ENCODE measurements at places on chromosomes 7 and 10.

DNA sequence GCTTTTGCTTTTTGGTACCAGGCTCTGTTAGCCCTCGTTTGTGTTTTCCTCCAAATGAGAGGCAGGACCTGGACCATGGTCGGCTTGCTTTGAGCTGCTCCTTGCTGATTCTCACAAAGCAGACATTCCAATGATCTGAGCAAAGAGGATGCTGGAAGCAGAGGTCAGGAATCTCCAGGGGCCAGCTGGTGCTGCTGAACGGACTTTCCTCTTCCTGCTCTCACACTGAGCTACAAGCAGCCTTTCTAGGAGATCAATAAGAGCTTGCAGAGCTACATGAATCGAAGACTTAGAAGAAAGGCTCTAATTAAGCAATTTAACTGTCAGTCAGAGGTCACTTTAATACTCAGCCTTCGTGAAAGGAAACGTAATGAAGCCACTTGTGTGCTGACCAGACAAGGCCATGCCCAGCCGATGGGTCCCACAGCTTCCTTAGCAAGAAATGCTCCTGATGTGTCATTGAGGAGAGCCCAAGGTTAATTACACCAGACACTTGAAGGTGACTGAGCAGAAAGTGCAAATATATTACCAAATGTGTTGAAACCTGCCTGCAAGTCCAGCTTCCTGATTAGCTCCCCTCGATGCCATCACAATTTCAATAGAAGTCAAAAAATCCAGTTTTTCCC lies 151.3 kb upstream of the RSU1 start:
- DNase-seq = peak; percentile 89

DNA sequence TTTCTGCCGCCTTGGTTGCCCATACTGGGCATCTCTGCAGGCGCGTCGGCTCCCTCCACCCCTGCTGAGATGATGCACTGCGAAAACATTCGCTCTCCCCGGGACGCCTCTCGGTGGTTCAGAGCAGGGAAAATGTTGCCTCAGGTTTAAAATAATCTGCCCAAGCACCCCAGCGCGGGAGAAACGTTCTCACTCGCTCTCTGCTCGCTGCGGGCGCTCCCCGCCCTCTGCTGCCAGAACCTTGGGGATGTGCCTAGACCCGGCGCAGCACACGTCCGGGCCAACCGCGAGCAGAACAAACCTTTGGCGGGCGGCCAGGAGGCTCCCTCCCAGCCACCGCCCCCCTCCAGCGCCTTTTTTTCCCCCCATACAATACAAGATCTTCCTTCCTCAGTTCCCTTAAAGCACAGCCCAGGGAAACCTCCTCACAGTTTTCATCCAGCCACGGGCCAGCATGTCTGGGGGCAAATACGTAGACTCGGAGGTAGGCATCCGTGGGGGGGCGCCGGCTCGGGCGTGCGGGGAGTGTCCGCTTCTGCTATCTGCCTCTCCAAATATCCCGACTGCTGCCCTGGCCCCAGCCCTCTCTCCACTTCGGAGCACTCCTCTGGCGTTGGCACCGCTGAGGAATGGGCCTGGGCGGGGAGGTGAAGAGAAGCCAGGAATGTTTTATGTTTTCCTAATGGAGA lies at the start of gene CAV1:
CAV1 (plus strand) TSS at position 428 of the 689 bp plus-strand sequence; CDS start at position 455, 27 bp downstream.
- DNase-seq = peak; percentile 94

- DNase-seq = no peak
Observed at GRCh38 chr7:150756166-150756565, 18.9 kb downstream of the GIMAP5 start.

DNA sequence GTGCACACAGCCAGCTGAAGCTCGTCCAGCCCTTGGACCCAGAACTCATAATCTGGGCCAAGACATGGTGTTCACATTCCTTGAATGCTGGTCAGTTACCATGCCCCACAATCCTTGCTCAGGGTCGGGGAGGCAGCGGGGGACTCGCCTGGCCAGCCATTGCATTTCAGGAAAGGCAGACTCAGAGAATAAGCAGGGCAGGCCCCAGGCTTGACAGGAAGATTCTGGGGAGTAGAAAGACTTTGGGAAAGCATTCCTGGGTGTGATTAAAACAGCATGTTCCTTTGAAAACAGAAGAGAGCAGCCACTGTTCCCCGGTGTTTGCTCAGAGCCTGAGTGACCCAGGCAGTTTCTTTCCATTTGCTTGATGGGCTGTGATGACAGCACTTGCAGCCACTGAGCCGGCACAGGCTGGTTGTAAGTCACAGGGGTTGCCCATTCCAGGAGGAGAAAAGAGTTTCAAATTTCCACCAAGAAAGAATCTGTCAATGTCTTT lies 473.7 kb downstream of the TYW1 start:
- DNase-seq = peak; percentile 9

GRCh38 chr10:95579835-95580535 lies 18.8 kb upstream of the SORBS1 start:
- no peak for DNase-seq

GRCh38 chr7:92655346-92655884 lies 65.2 kb upstream of the FAM133B start:
- DNase-seq = peak; percentile 32

DNA sequence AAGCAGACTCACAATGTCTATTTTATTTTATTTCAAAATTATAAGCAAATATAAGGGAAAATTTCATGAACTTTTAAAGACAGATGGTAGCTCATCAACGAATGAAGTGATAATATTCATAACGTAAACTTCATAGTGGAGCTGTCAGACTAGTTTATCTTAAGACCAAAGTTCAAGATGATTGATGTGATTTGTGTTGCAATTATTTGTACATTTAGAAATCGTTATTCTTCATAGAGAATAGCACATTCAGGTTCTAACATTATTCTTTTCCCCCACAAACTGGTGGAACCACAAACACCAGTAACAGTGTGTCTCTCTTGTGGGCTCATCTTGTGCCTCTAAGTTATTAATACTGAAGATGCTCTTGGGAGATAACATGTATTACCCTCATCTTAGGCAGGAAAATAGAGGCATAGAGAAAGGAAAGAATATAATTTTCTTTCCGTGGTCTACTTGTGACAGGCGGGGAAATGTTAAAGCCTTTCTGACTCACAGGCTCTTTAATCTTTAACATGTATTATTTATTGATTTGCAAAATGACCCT lies 37.0 kb downstream of the CCSER2 start:
- no peak for DNase-seq

DNA sequence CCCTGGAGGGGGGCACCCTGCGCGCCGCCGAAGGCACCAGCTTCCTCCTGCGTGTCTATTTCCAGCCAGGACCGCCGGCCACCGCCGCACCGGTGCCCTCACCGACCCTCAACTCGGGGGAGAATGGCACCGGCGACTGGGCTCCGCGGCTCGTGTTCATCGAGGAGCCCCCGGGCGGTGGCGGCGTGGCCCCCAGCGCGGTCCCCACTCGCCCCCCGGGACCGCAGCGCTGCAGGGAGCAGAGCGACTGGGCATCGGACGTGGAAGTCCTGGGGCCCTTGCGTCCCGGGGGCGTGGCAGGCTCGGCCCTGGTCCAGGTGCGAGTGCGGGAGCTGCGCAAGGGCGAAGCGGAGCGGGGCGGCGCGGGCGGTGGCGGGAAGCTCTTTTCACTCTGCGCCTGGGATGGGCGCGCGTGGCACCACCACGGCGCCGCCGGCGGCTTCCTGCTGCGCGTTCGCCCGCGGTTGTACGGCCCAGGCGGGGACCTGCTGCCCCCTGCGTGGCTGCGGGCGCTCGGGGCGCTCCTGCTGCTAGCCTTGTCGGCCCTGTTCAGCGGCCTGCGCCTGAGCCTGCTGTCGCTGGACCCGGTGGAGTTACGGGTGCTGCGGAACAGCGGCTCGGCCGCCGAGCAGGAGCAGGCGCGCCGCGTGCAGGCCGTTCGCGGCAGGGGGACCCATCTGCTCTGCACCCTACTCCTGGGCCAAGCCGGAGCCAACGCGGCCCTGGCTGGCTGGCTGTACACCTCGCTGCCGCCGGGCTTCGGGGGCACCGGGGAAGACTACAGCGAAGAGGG lies 594 bp downstream of the CNNM1 start:
- DNase-seq = peak; percentile 34

- DNase-seq = no peak
Observed at GRCh38 chr10:54587971-54588370, 213.1 kb downstream of the PCDH15 start.

DNA sequence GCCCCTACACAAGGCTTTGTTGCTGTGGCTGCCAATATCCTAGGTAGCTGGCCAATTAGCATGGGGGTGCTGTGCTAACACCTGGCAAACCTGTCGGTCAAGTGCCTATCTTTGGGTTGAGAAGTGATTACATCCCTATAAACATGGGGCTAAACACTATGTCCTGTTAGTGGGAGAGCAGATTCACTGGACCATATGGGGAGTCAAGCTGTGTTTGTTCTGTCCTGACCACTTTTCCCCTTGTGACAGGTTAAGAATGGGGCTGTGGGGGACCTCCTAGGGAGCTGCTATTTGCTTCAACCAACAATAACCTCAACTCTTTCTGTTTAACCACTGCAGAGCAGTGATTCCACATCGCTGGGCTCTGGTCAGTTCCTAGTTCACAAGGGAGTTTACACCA lies 151.5 kb upstream of the AOAH start:
- no peak for DNase-seq

- DNase-seq = peak; percentile 5
Observed at GRCh38 chr7:18013936-18014335, 13.7 kb downstream of the PRPS1L1 start.

GRCh38 chr7:123154231-123154860 lies 45.4 kb downstream of the SLC13A1 start:
- peak; percentile 70 for DNase-seq

DNA sequence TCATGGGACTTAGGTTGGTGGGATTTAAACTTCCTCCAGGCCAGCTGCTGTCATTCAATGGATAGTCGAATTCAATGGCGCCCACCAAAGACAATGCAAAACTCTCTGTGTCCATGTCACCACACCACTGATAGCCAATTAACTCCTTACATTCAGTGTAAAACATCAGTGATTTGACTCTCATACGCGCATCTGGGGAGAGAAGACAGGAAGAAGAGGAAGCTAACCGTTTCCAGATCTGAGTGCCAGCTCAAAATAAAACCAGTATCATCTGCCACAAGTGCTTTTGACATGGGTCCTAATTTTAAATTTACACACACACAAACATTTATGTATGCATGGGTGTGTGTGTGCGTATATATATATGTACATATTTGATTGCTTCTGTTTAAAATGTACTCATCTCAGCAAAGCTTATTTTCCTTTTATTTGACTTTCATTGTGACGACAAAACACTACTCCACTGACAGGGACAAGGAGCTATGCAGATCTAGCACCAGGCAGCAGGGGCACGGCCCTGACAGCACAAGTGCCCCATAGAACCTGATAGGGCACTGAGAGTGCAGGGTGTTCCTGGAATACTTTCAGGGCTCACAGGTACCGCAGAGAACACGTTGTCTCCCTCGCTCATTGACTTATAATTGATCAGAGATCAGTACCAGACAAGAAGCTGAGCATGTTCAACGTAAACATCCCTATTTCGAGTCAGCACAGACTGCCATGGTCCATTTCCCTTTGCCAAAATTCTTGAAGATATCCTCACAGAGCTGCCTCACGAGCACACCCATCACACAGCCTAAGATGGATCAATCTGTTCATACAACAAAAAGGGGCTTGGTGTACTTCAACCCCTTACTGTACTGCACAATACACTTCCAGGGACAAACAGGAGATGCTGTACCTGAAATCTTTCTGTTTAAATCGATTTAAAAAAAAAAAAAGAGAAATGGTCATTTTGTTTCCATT lies 176.1 kb downstream of the COBL start:
- no peak for DNase-seq

- no peak for DNase-seq
Observed at GRCh38 chr7:73682745-73683055, 553 bp downstream of the DNAJC30 start.

DNA sequence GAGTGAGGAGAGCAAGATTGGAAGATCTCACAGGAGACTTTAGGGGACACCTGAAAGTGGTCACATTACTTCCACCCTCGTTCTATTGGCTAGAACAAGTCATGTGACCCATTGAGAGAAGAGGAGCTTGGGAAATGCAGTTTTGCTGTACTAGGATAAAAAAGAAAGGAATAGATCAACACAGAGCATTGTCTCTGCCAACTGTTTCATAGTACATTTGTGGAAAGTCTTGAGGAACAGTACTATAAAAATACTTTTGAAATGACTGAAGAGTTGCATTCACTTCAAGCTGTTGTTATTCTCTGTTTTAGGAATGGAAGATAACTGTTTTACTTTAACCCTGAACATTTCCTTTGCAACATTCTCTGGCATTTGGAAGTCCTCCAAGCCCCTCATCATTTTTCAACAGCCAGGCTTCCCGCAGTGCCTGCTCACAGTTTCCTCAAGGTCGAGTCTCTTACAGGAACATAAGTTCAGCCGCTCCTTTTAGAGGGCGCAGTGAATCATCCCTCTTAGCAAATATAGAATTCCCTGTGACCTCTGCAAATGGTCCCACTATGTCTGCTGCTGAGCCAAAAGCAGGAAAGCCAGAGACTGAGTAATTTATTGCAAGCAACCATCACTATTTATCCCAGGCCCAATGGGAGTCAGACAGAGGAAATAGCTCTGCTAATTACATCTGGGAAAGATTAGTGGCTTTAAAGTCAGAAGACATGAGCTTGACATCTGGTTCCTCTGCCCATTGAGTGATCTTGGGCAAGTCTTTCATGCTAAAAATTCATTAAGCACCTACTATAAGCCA lies 40.7 kb downstream of the MRPL32 start:
- DNase-seq = peak; percentile 100

- peak; percentile 65 for DNase-seq
Observed at GRCh38 chr7:156897673-156898072, 4.7 kb upstream of the LMBR1 start.

- peak; percentile 46 for DNase-seq
Observed at GRCh38 chr10:7659560-7659959, 7.2 kb downstream of the ITIH5 start.

DNA sequence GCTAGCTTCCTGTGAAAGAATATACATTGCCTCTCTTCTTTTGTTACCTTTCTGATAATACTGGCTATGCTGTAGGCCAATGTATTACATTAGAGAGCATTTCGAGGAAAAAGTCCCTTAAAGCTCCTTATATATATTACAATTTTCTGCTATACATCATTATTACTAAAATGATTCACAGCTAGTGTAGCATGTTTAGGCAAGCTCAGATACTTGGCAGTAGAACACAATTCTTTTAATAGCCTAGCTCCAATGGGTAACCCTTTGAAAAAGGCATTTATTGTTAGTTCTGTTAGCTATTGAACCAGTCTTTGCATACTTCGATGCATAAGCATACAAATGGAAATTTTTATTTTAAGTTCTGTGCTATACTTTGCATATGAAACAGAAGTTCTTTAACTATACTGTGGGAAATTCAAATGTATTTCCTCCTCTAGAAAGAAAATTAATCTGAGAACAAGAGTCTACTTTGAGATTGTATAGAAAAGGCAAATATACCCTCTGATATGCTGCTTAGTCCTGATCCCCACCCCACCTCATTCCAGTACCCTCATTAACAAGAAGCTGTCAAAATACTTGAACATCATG lies 55.6 kb upstream of the SKAP2 start:
- DNase-seq = no peak

- peak; percentile 58 for DNase-seq
Observed at GRCh38 chr7:71868797-71869196, 543.3 kb downstream of the CALN1 start.

DNA sequence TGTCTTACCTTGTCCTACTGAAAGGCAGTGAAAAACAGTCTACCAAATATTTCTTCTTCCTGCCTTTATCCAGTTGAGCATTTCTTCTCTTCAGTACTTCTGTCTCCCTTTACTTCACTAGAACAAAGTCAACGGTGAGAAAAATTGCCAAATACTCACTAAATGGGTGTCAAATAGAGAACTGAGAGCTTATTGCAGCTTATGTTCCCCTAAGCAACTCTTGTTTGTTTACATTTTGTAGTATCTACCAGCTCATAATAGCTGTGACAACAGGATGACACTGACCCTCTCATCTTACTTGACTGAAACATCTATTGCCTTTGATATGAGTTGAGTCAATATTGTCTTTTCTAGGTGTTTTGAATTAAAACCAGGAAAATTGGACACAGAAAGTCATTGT lies 327.9 kb upstream of the SORCS1 start:
- no peak for DNase-seq

Measured in AG10803 (cell line).